NCI-H524 treated with DMSO at 0.1 percent for 48 hours (cell line): ENCODE measurements at places on chromosomes 4 and X.

- DNase-seq, result no peak
Observed at GRCh38 chr4:108662629-108663028, 12.2 kb downstream of the OSTC start.

DNA sequence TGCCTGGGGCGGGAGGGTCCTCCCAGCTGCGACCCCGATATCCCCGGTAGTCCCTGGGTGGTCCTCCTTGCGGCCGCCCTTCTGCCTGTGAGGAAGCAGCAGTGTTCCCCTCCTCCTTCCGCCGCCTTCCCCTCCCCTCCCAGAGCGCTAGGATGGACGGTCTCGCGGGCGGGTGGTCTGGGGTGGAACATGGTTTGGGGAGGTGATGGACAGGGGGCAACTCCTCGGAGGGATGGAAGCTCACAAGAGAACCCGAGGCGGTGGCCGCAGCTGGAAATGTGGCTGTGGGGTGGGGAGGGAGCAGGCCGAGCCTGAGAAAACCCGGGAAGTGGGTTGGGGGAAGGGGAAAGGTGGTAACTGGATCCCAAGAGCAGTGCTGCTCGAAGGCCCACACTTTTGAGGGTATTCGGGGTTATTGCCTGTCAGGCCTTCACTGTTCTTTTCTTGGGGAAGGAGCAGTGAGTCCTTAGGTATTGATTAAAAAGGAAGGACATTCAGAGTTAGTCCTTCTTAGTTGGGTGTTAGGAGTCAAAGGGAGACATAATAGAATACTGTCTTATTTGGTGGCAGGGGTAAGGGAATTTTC is 581 bp downstream of the UBE2K start:
- DNase-seq, result no peak

GRCh38 chr4:98289375-98289774 is 28.2 kb downstream of the RAP1GDS1 start:
- no peak for DNase-seq

DNA sequence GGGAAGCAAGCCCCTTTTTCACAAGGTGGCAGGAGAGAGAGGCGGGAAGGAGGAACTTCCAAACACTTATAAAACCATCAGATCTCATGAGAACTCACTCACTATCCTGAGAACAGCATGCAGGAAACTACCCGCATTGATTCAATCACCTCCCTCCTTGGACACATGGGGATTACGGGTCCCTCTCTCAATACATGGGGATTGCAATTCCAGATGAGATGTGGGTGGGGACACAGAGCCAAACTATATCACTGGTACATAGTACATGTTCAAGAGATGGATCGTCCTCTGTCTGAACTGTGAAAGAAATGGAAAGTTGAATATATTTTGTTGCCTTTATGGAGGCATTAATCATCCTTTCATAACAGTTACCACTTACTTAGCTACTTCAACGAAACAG is 12.8 kb downstream of the EREG start:
- DNase-seq, result no peak

DNA sequence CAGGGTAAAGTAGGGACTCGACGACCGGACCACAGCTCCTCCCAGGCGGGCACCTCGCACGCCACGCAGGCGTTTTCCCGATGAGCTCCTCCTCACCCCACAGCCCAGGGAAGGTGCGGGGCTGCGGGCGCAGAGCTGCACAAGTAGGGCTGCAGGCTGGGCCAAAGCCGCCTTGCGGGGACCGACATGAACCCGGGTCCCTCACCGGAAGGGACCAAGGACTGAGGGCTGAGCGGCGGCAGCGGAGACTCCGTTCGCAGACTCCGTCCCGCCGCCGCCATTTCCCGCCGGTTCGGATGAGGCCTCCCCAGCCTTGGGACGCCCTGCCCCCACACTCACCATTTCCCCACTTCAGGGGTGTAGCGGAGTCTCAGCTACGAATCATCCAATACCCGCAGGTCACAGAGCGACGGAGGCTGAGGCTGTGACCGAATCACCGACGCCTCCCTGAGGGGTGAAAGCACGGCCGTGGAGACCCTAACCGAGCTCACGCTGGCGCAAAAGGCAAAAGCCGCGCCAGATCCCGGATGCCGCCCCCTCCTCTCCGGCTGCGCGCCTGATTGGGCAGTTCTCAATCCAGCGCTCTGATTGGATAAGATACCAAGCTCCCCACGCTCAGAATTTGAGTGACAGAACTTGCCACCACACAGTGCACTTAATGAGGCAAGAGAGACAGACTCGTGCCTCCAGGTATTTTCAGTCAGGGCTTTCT is at the start of gene ZNF732:
Gene ZNF732 (minus strand): TSS at position 506 of the 712 bp plus-strand sequence. CDS start 164 bp downstream, at position 342.
- DNase-seq, result no peak

- no peak for DNase-seq
Observed at GRCh38 chr4:158825433-158826036, 56.7 kb downstream of the FNIP2 start.

GRCh38 chr4:23922541-23923111 is 32.8 kb upstream of the PPARGC1A start:
- no peak for DNase-seq

GRCh38 chr4:65510976-65511375 is 159.3 kb downstream of the EPHA5 start:
- DNase-seq, result no peak

- DNase-seq, result no peak
Observed at GRCh38 chr4:2788532-2789103, 4.3 kb upstream of the SH3BP2 start.

DNA sequence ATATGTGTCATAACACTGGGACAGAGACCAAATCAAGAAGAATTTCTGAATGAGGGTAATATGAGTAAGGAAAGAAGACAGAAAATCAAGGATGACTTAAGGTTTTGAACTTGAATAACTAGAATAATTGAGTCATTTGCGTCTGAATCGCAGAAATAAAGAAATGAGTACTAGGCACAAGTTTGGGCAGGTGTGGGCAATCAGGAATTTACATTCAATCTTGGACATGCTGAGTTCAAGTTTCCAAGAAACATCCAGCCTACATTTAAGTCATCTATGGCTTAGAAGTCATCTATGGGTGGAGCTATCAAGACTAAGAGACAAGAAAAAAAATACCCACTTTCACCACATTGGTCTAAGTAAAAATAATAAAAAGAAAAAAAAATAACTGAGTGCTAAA is 30.4 kb upstream of the WDR44 start:
- DNase-seq, result no peak

- DNase-seq, result no peak
Observed at GRCh38 chrX:15694941-15695451, 30.4 kb upstream of the CLTRN start.

DNA sequence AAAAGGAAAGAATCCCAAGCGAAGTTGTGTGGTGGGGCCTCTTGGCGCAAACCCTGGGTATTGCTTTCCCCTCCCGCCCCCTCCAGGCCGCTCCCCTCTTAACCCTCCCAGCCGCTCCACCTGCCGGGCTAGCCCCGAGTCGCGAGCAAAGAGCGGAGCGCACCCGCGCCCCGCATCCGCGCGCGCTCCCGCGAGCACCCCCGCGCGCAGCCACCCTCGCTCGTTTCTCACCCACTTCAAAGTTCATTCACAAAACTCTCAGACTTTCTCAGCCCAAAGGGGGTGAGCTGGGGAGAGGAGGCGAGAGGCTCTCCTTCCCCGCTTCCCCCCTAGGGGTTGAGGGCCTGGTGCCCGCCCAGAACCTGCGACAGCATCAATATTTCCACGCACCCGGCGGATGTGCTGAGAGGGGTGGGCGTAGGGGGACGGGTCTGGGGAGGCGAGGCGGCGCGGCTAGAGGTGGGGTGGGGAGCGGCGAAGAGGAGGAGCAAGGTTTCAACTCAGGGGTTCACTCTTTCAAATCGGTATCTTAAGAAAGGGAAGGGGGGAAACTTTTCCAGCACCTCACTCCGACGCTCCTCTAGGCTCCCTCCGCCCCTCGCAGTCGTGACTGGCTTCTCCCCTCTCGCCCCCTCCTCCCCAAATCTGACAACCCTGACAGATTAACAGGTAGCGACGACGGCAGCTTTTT is 1.8 kb downstream of the MAML3 start:
- DNase-seq, result no peak

GRCh38 chr4:8515316-8516060 is 64.7 kb upstream of the GPR78 start:
- DNase-seq, result no peak

- DNase-seq, result no peak
Observed at GRCh38 chr4:26085551-26085950, 171.5 kb downstream of the SMIM20 start.

DNA sequence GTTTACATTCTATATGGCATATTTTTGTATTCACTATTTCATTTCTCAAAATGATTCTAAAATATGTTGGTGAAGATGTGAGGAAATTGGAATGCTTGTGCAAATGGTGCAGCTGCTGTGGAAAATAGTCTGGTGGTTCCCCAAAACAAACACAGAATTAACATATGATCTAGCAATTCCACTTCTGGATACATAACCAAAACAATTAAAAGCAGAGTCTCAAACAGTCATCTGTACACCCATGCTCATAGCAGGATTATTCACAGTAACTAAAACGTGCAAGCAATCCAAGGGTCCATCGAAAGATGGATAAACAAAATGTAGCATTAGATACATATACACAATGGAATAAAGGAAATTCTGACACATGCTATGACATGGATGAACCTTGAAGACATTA is 204.8 kb downstream of the FBXW7 start:
- DNase-seq, result no peak

DNA sequence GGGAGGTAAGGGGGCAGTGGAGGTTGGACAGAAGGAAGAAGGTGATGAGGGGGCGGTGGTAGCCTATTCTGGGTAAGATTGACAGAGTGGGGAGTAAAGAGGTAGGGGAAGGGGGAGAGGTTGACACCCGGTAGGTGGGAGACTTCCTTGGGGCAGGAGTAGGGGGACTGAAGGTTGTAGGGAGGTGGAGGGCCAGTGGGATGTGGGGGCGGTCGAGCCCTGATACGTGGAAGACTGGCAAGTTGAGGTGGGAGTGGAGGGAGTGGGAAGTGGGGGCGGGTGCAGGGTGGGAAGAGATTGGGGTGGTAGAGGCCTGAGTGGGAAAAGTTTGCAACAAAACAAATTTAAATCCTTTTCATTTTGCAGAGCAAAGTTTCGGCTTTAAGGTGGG is 1.7 kb downstream of the GCNA start:
- no peak for DNase-seq

GRCh38 chr4:101104312-101105052 is 242.8 kb downstream of the PPP3CA start:
- no peak for DNase-seq

GRCh38 chr4:147860960-147861359 is 129.1 kb downstream of the ARHGAP10 start:
- DNase-seq, result no peak

GRCh38 chr4:55396308-55397125 is 760 bp downstream of the TMEM165 start:
- no peak for DNase-seq

DNA sequence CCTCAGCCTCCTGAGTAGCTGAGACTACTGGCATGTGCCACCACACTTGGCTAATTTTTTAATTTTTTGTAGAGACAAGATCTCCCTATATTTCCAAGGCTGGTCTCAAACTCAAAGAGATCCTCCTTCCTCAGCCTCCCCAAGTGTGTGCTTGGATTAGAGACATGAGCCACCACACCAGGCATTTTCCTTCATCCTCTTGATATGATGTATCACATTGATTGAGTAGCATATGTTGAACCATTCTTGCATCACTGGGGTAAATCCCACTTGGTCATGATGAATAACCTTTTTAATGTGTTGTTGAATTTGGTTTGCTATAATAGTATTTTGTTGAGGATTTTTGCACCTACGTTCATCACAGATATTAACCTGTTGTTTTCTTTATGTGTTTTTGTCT is 24.2 kb upstream of the PPM1K start:
- no peak for DNase-seq

DNA sequence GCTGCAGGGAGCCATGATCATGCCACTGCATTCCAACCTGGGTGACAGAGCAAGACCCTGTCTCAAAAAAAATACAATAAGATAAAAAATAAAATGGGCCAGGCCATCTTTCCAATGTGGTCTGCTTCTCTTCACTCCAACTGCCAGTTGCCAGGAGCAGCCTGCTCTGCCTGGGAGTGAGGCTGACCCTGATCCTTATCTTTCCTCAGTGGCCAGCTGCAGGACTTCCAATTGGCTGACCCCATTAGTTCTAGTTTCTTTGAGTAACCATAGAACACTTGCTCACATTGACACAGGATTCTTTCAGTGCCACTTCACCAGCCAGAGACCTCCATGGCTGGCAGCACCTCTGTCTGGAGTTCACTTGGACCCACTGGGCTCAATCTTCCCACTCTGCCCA is 258.6 kb downstream of the MID1IP1 start:
- no peak for DNase-seq

DNA sequence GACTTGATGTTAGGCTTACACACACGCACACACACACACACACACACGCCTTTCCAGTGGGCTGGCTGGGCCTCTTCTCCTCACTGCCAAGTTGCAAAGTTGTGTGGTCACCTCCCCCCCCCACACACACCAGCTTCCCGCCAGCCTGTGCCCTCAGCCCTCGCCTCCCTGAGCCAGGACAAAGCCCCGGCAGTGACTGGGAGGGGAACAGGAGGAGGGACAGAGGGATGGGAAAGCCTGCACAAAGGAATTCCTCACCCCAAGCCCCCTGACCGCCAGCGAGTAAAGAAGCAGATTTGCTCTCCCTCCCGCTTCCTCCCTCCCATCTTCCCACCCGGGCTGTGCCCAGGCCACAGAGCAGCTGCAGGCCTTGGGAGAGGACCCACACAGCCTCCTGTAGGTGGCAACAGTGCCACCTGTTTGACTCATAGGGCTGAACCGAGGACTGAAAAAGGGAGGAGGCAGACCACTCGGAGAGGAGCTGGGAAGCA is at the start of gene GDPD2:
Gene GDPD2 (plus strand): TSS at position 464 of the 491 bp plus-strand sequence. CDS start 1,671 bp downstream, outside the sequence.
- DNase-seq, result no peak
